ENCODE measurements at places on chromosomes 6 and 20.

DNA sequence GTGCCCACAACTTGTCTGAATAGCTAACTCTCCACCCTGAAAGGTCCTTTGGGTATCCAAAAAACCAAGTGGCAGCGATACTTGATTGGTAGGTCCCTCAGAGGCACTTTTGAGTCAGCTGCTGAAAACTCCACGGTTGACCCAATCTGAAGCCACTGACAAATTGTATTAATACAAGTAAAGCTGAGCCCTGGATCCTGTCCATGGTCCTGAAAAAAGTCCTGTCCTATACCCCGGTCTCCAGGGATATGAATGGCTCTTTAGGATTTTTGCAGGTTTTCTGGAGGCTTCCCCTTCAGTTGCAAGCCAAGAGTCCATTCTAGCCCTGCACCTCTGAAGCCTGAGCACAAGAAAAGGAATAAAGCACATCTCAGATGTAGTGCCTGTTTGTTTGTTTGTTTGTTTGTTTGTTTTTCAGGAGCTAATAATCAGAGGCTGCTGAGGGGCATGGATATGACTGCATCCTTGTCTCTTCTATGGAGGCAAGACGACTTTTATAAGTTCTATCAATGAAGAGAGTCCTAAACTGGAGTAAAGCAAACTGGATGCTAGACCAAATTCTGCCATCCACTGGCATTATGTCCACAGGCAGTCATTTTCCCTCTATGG, 1.7 kb upstream of the SLC12A5 start:
- DNase-seq = no peak

DNA sequence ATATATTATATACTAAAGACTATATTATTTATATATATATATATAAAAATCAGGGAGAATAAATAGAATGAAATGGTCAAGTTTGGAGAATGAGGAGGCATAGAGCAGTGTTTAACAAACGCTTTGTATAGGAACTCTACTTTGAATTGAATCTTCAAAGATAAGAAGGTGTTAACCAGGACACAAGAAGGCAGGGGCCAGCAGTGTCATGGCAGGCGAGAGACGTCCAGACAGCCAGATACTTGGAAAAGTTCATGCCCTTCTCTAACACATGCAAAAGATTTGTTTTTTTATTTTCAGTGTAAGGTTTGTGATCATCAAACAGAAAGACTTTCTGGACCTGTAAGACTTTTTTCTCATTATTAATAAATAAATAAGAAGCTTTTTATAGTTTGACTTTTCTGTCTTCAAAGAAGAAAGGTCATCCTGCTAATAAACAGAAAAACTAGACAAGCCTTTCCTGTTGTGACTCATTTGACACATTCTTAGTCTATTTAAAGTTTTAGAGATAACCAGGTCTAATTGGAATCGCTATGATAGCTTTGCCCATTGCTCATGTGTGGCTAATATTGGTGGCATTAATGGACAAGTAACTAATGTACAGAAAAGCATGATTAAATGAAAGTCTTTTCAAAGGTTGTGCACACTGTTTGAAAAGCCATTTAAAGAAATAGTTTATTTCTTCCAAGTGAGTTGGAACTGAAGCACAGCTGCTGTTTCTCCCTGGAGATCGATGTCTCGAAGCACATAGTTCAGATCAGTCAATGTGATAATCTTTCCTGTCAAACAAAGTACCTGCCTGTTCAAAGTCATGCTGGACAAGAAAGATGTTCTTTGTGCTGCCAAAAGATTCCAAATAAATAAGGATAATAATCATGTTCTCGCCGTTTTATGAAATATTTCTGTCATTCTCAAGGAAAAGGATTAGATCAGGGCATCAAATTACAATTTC, 420.4 kb upstream of the OPRM1 start:
- DNase-seq = no peak

DNA sequence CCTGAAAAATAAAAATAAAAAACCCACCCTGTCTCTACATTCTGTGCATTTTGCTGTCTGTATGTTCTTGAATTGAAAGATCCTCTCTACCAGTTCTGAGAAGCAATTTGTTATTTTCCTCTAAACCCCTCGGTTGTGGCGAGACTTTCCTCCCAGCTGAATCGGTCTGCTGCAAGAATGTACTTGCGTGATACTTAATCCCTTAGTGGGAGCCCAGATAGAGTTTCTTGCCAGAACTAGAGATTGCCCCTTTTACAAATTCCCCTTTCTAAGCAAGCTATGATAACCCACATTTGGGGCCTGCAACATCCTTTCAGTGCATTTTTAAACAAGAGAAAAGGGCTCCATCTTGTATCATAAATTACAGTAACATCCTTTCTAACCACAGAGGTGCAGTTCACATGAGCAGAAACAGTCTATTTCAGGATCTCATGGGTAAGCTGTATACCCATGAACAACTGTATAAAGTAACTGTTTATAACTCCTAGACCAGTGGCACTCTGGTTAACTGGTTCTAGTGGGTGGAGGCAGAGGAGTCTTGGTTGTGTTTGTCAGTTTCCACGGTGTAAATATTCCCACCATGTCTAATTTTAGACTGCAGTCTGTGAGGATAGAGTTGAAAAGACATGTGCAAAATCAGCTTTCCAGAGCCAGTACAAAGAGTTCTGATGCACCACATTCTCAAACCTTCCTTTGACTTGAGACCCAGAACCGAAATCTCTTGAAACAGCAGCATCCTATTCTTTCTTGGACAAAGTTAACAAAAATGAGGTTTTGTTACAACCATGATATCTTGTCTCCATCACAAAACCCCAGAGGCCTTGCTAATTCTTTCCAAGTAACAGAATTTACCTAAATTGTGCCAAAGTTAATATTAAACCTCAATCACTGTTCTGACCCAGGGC, 113.1 kb upstream of the ZNF217 start:
- peak; percentile 22 for DNase-seq

DNA sequence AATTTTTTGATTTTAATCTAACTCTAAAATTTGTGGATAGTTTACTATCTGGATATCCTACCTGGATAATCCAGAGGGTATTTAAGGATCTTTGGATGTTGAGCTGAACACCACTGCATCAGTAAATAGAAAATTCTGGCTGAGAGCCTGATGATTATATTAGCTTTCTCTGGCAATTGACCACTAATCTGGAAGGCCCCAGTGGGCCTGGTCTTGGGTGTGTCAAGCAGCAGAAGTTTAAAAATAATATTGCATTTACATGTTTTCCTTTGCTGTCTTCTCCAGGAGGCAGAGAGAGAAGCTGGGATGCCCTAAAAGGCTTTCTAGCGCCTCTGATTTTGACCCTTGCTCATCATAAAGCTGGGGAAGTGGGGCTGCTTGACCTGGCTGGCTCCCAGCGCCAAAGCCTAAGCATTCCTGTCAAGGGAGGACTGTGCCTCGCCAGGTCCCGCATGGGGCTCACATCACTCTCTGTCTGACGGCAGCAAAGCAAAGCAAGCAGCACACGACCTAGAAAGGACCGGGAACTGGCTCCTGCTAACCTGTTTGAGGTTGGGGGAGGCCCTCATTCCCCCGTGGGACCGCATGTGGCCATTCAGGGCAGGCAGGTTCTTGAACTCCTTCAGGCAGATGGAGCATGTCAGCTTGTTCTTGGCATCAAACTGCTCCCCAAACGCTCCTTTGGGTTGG, 46.6 kb upstream of the MRPS10 start:
- DNase-seq = no peak

DNA sequence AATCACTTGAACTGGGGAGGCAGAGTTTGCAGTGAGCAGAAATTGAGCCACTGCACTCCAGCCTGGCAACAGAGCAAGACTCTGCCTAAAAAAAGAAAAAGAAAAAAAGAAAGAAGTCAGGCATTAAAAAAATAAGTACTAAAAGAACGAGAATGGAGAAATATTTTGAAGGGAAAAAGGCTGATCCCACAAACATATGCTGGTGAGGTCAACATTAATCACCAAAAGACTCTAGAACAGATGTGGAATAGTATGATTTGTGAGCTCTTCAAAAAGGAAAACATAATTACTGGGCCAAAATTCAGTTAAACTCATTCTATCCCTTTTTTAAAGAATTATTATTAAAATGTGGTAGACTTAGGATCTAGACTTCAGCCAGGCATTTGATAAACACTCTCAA, 61.2 kb upstream of the NRSN1 start:
- DNase-seq = no peak

- no peak for DNase-seq
Measured at GRCh38 chr6:48151142-48151541, 40.1 kb upstream of the PTCHD4 start.

DNA sequence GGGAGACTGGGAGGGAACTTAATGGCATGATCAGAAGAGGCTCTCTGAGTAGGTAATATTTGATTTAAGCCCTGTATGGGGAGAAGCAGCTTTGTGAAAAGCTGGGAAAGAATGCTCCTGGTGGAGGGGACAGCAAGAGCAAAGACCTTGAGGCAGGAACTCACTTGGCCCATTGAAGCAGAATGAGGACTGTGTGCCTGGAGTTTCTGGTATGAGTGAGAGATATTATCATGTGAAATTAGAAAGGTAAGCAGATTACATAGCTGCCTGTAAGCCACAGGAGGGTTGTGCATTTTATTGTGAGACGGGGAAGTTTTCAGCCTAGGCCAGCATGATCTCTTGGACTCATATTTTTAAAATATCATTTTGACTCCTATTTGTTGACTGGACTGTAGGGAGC, 502.1 kb downstream of the DHX35 start:
- DNase-seq = no peak

DNA sequence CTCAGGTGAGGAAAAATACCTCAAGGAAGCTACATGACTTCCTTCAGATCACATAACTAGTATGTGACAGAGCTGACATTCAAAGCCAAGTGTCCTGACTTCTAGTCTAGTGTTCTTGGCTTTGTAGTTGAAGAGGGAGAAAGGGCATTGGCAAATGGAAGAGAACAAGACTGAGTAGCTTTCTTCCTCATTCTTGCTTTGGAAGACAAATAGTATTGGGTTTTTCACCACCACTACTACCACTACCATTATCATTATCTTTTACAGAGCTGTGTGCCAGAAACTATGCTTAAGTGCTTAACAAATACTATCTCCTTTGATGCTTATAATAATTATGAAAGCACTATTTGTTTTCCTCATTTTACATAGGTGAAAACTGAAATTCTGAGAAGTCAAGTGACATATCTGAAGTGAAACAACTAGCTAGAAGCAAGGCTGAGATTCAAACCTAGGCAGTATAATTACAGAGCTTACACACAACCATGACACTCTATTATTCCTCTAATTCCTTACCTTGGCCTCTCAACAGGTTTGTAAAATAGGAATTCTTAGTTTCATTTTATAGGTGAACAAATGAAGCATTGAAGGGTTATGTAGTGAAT, 6.8 kb downstream of the ACSS2 start:
- DNase-seq = no peak

- no peak for DNase-seq
Measured at GRCh38 chr6:56311061-56311460, 63.7 kb upstream of the COL21A1 start.

- no peak for DNase-seq
Measured at GRCh38 chr6:127471379-127472255, 12.4 kb upstream of the KIAA0408 start.

- no peak for DNase-seq
Measured at GRCh38 chr6:1372690-1373089, 16.7 kb upstream of the FOXF2 start.

DNA sequence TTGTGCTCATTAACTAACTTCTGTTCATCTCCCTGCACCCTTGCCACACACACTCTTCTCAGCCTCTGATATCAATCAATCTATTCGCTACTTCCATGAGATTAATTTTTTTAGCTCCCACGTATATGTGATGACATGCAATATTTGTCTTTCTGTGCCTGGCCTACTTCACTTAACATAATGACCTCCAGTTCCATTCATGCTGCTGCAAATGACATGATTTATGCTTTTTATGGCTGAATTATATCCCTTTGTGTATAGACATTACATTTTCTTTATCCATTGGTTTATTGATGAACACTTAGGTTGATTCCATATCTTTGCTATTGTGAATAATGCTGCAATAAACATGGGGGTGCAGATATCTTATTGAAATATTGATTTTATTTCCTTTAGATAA, 50.8 kb upstream of the SPTLC3 start:
- no peak for DNase-seq

DNA sequence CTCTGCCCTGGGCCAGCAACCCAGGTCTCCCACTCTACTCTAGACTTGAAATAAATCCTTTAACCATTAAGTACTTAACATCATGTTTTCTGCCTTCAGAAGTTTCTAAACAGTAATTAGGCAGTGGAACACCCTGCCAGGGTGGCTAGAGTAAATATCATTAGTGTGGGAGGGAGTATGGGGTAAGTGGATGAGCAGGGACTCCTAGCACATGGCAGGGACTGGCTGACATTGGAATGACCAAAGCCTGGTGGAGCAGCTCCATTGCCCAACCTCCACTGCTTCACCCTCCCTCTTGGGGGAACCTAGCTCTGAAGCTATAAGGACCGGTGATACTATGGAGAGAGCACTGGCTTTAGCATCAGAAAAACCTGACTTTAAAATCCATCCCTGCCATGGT, 167.1 kb downstream of the MAFB start:
- DNase-seq = no peak

- DNase-seq = no peak
Measured at GRCh38 chr6:128425856-128426255, 94.5 kb downstream of the PTPRK start.

GRCh38 chr20:9794831-9795230, 44.0 kb downstream of the PAK5 start:
- no peak for DNase-seq

DNA sequence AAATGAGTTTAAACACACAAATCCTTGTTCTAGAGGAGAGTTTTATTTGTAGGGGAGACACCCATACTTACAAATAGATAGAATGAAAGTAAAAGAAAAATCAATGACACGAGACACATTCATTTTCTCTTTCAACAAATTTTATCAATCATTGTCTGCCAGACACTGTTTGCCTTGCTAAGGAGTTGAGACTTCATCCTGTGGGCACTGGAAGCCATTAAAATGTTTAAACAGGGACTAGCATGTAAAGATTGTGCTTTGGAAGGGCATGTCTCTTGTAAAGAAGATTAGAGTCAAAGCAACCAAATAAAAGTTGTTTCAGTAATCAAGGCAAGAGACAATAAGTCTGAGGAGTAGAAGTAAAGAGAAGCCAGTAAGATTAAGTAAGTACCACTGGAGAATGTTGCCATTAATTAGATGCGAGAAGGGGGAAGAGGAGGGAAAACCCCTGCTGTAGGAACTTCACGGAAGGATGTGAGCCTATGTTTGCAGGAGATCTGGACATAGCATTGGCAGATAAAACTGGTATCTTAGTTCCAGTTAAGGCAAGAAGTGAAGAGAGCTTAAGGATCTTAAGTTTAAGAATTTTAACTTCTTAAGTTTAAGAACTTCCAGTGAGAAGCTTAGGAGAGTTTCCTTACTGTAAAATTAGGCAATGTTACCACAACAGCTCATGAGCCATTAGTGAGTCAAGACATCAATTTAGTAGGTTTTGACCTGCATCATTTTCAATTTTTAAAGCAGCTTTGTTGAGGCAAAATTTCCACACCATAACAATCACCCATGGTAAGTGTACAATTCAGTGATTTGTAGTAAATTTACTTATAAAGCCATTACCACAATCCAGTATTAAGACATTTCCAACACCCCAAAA, 117.0 kb upstream of the UST start:
- no peak for DNase-seq

GRCh38 chr6:40499215-40499614, 87.9 kb downstream of the LRFN2 start:
- no peak for DNase-seq

Data from stimulated activated CD4-positive, alpha-beta T cell treated with anti-CD3 and anti-CD28 coated beads, Interleukin-2, amount 100 ng/mL, for 24 hours (primary cell).